ENCODE measurements at places on chromosomes 4 and X. TPM values are rescaled to one million over a fixed set of nuclear protein-coding genes. Genes with fewer than 3 reads are reported as not detected.
A peak's percentile ranks its signal among the peaks of the same experiment; 100 is the strongest.

ASB12 gene
- total RNA-seq, result not detected

CENPE gene
- 36.7 TPM for total RNA-seq

GRCh38 chr4:141680060-141680459, 43.7 kb downstream of the IL15 start:
- H3K4me1 ChIP-seq, result no peaks in the 10 kb centered on the region
- H3K36me3 ChIP-seq, result no peaks in the 10 kb centered on the region
- no peak overlapping the region for H3K27ac ChIP-seq
- H3K4me3 ChIP-seq, result no peak overlapping the region
- no peaks in the 10 kb centered on the region for H3K27me3 ChIP-seq

CPZ gene
- not detected for total RNA-seq

SFRP2 gene
- not detected for total RNA-seq

DNA sequence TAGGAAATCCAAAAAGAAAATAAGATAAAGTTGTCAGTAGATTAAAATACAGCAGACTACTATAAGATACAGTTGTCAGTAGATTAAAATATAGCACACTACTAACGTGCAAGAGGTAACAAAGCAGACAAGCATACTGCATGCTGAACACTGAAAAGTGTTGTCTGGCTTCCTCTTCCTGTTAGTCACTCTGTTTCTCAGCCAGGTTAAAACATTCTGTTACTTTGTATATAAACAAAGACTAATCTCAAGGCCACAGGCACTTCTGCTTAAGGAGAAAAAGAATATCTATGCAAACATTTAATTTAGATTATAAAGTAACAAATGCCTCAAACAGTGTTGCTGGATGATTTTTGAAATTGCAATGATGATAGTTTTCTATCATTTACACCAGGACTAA, 41.0 kb upstream of the SCD5 start:
- peaks cover 41% of the 10 kb centered on the region for H3K36me3 ChIP-seq
- no peak overlapping the region for H3K4me3 ChIP-seq

DNA sequence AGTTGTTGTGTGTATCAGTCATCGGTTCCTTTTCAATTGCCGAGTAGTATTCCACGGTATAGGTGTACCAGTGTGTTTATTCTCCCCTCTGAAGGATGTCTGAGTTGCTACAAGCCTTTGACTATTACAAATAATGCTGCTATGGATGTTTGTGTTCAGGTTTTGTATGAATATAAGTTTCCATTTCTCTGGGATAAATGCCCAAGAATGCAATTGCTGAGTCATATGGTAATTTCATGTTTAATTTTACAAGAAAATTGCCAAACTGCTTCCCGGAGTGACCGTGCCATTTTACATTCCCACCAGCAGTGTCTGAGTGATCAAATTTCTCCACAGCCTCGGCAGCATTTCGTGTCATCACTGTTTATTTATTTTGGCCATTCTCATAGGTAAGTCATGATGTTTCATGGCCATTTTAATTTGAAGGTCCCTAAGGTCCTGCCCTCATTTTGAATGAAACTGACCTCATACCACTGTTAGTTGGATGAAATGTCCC, 73.9 kb downstream of the IRF2 start:
- H3K36me3 ChIP-seq, result peaks cover 59% of the 10 kb centered on the region
- no peaks in the 10 kb centered on the region for H3K27me3 ChIP-seq
- H3K4me3 ChIP-seq, result no peak overlapping the region
- no peak for DNase-seq
- peak overlapping the region; percentile 10 for H3K27ac ChIP-seq
- H3K4me1 ChIP-seq, result peaks cover 53% of the 10 kb centered on the region

TMEM150C gene
- not detected for total RNA-seq

SLC49A3 gene
- total RNA-seq, result 0.23 TPM

STK26 gene
- 75.4 TPM for total RNA-seq

DNA sequence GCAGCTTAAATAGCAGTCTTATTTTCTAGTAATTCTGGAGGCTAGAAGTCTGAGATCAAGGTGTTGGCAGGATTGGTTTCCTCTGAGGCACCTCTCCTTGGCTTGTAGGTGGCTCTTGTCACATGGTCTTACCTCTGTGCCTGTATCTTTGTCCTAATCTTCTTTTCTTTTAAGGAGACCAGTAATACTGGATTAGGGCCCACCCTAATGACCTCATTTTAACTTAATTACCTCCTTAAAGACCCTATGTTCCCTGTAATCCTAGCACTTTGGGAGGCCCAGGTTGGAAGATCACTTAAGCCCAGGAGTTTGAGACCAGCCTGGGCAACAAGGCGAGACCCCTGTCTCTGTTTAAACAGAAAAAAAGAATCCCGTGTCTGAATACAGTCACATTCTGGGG, 38.9 kb downstream of the ARHGAP10 start:
- DNase-seq, result no peak
- no peak overlapping the region for H3K4me3 ChIP-seq
- H3K36me3 ChIP-seq, result no peaks in the 10 kb centered on the region
- peaks cover 21% of the 10 kb centered on the region for H3K4me1 ChIP-seq
- H3K27me3 ChIP-seq, result no peaks in the 10 kb centered on the region

GC gene
- total RNA-seq, result not detected

- H3K36me3 ChIP-seq, result no peaks in the 10 kb centered on the region
- DNase-seq, result no peak
- H3K27ac ChIP-seq, result no peak overlapping the region
- no peak overlapping the region for H3K4me3 ChIP-seq
- H3K4me1 ChIP-seq, result no peaks in the 10 kb centered on the region
Measured at GRCh38 chrX:44459501-44459900, 83.2 kb downstream of the FUNDC1 start.

GRCh38 chrX:29952016-29952415, 263.3 kb upstream of the MAGEB2 start:
- no peak for DNase-seq
- no peak overlapping the region for H3K4me3 ChIP-seq
- H3K27me3 ChIP-seq, result no peaks in the 10 kb centered on the region
- H3K4me1 ChIP-seq, result no peaks in the 10 kb centered on the region
- no peaks in the 10 kb centered on the region for H3K36me3 ChIP-seq

SNCA gene
- not detected for total RNA-seq

TMEM187 gene
- total RNA-seq, result 4.4 TPM

GLOD5 gene
- total RNA-seq, result not detected

DNA sequence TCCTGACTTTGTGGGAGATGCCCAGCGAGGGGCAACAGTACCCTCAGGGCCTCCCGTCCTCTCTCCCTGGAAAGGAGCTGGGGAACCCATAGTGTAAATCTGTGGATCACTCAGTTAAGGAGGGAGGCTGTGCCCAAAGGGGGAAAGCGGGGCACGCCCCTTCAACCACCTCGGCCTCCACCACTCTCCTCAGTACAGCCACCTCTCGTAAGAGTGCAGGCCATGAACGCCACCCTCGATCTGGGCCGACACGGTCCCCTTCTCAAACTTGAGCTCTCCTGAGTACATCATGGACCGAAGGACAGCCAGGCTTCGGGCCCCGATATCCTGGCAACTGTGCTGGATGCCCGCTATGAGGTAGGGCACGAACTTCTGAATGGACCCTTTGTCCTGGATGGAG, 221.8 kb upstream of the ATP6AP2 start:
- no peak for DNase-seq
- no peaks in the 10 kb centered on the region for H3K36me3 ChIP-seq
- H3K4me3 ChIP-seq, result no peak overlapping the region
- no peak overlapping the region for H3K27ac ChIP-seq
- H3K4me1 ChIP-seq, result no peaks in the 10 kb centered on the region
- no peaks in the 10 kb centered on the region for H3K27me3 ChIP-seq

CTAG1B gene
- total RNA-seq, result not detected

SMIM14 gene
- 2.0 TPM for total RNA-seq

DNA sequence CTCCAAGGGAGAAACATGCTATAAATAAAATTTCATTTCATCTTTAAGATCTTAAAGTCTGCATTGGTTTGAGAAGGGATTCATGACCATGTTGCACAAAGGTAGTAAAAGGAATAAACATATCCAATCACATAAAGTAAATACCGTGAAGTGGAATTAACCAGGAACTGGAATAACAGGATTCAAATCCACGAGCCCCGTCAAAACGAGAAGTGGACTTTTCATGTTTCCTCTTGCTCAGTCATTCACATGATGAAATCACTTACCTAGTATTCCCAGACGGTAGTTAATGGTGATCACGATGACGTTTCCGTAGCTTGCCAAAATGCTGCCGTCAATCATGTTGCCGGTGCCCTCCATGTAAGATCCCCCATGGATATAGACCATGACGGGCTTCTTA, 199.7 kb downstream of the NLGN4X start:
- DNase-seq, result no peak
- H3K27ac ChIP-seq, result no peak overlapping the region
- no peaks in the 10 kb centered on the region for H3K4me1 ChIP-seq
- no peak overlapping the region for H3K4me3 ChIP-seq

- no peaks in the 10 kb centered on the region for H3K36me3 ChIP-seq
- no peak overlapping the region for H3K27ac ChIP-seq
- H3K4me1 ChIP-seq, result no peaks in the 10 kb centered on the region
- H3K27me3 ChIP-seq, result peaks cover 8% of the 10 kb centered on the region
Measured at GRCh38 chr4:25970691-25971432, 56.8 kb downstream of the SMIM20 start.
